Right renal pelvis (tissue), 4 donors: ENCODE measurements at places on chromosomes 12 and 14.

GRCh38 chr12:3199551-3200031 lies 122.4 kb downstream of the TSPAN9 start:
- DNase-seq: no peak

DNA sequence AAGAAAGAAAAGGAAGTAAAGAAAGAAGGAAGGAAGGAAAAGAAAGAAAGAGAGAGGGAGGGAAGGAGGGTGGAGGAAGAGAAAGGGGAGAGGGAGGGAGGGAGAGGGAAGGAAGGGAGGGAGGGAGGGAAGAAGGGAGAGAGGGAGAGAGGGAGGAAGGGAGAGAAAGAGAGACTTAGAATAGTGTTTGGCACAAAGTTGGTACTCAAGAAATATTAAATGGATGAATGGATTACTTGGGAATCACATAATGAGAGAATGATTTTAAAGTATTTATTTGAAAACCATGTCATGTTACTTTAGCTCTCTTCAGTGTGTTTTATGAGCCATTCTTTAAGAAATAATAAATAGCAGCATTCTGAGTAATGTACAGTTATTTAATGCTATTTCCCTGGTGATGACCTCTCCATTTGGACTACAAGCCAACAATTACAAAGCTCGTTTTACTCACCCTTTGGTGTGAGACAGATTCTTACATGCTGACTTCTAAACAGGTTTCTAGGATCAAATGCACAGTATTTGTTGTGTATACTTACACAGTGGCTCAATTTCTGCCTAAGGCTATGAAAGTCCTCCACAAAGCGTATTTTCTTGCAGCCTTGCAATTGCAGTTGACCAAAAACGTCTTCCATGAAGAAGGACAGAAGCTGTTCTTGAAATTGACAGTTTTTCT lies 861 bp downstream of the IL26 start:
- DNase-seq: no peak

- no peak for DNase-seq
Observed at GRCh38 chr12:48216785-48217184, 13.7 kb upstream of the OR10AD1 start.

DNA sequence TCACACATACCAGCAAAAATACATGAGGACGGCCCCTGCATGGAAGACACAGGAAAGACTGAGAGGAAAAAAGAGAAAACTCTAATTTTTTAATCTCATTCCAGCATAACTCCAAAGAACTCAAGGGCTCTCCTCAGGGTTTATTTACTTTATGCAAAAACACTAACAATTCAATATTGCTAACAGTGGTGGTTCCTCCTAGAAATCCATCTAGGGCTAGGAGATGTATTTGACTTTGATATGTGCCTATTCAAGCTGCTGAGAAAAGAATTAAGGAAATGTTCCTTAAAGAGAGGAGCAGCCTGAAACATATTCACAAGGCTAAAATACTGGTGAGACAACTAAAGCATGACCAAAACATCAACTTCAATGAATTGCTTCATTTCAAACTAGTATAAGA lies 57.0 kb downstream of the SLC25A21 start:
- DNase-seq: no peak

GRCh38 chr14:72553161-72553560 lies 340.7 kb downstream of the DPF3 start:
- no peak for DNase-seq
